Osteocyte (in vitro differentiated cells): ENCODE measurements at places on chromosomes 12 and 14.

DNA sequence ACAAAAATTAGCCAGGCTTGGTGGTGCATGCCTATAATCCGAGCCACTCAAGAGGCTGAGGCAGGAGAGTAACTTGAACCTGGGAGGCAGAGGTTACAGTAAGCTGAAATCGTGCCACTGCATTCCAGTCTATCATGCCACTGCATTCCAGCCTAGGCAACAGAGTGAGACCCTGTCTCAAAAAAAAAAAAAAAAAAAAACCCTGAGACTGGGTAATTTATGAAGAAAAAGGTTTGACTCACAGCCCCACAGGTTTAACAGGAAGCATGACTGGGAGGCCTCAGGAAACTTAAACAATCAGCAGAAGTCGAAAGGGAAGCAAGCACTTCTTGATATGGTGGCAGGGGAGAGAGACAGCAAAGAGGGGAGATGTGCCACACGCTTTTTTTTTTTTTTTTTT lies 123.2 kb downstream of the GXYLT1 start:
- no peak overlapping the region for H3K27ac ChIP-seq
- no peak for DNase-seq
- H3K4me3 ChIP-seq, result no peak overlapping the region
- no peaks in the 10 kb centered on the region for H3K36me3 ChIP-seq
- no peaks in the 10 kb centered on the region for H3K27me3 ChIP-seq
- peaks cover 8% of the 10 kb centered on the region for H3K4me1 ChIP-seq

- H3K27me3 ChIP-seq, result peaks cover 27% of the 10 kb centered on the region
- H3K4me3 ChIP-seq, result no peak overlapping the region
- H3K27ac ChIP-seq, result no peak overlapping the region
- no peaks in the 10 kb centered on the region for H3K36me3 ChIP-seq
Observed at GRCh38 chr12:101680240-101680639, 17.2 kb upstream of the CHPT1 start.

DNA sequence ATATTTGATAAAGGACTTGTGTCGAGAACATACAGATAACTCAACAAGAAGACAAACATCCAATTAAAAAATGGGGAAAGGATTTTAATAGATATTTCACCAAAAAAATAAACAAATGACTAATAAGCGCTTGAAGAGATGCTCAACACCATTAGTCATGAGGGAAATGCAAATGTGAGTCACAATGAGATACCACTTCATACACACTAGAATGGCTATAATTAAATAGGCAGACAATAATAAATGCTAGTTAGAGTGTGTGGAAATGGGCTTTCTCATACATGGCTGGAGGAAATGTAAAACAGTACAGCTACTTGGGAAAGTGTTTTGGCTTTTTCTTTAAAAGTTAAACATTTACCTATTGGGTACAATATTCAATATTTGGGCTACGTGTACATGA lies 34.8 kb downstream of the DLK1 start:
- H3K4me1 ChIP-seq, result peaks cover 7% of the 10 kb centered on the region
- no peak overlapping the region for H3K27ac ChIP-seq
- H3K36me3 ChIP-seq, result peaks cover 4% of the 10 kb centered on the region
- DNase-seq, result no peak
- no peak overlapping the region for H3K4me3 ChIP-seq

DNA sequence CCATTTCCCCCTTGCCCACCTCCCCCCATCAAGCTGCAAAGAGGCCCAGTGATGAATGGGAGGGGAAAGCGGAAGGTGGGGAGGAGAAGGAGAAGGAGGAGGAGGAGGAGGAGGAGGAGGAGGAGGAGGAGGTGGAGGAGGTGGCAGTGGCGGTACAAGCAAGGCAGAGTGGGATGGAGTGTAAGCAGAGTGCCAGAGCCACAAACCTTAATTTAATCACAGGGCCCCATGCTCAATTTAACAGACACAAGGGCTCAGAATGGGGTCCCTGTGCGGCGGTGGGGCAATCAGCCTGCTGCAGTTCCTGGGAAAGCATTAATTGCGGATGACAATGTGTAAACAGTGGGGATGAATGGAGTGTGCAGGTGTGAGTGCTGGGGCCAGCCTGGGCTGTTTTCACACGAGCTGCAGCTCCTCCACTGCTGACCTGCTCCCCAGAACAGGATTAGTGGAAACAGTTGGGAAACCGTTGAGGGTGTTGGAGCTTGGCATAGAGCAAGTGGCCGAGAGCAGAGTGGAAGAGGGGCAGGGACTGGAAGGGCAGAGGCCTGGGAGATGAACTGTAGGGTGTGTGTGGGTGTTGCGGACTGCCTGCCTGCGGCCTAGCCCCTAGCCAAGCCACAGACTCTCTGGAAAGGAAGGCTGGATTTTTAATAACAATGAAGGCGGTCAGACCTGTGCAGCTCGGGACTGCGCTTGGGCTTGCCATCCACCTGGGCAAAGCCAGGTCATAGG lies 36.4 kb upstream of the SMOC1 start:
- peak; percentile 76 for DNase-seq
- no peaks in the 10 kb centered on the region for H3K36me3 ChIP-seq

- peaks cover 52% of the 10 kb centered on the region for H3K4me1 ChIP-seq
- peaks cover 3% of the 10 kb centered on the region for H3K36me3 ChIP-seq
- H3K27ac ChIP-seq, result peak overlapping the region; percentile 75
- no peak for DNase-seq
- H3K27me3 ChIP-seq, result no peaks in the 10 kb centered on the region
Observed at GRCh38 chr12:14931791-14932560, 6.4 kb downstream of the ERP27 start.

DNA sequence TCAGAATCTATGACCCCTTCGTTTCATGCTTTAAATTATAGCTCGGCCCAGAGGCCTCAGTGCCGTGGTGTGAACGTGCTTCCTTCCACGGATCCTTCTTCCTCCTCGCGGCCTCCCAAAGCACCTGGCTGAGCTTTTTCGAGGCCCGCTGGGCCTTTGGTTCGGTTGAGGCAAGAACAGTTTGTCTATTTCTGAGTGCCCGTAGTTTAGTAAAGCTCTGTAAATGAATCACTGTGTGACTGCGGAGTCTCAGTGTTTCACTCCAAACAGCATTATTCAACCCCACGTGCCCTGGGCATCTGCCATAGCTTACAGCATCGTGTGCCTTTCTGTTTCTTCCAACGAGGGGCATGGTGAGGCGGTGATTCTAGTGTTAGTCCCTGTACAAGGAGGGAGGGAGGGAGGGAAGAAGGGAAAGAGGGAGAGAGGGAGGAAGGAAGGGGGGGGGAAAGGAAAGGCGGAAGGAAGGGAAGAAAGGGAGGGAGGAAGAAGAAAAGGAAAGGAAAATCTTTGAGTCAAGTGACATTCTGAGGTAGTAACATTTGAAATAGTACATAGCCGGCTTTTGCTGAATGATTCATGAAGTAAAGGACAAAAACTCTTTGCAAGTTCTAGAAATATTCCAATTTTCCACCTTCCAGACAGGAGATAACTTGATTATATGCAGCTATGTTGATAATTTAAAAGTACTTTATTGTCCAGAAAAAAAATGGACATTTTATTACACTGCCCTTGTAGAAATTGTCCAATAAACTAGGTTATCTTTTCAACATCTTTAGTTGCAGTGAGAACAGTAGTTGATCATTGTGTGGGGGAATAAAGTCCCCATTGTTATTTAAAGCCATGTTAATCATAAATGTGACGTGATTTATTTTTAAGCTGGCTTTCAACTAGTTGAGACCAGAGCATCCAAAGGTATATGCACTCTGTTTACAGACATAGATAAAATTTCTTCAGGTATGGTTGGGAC lies 1.2 kb upstream of the TRIM9 start:
- DNase-seq, result no peak
- H3K4me1 ChIP-seq, result peaks cover 32% of the 10 kb centered on the region
- H3K4me3 ChIP-seq, result peak overlapping the region; percentile 87
- peaks cover 2% of the 10 kb centered on the region for H3K36me3 ChIP-seq

- no peaks in the 10 kb centered on the region for H3K36me3 ChIP-seq
- DNase-seq, result no peak
- H3K27me3 ChIP-seq, result no peaks in the 10 kb centered on the region
Observed at GRCh38 chr14:61599942-61600341, 95.4 kb upstream of the HIF1A start.
